ENCODE measurements at places on chromosomes 6 and 20. TPM values are rescaled to one million over a fixed set of nuclear protein-coding genes. Genes with fewer than 3 reads are reported as not detected.

DNA sequence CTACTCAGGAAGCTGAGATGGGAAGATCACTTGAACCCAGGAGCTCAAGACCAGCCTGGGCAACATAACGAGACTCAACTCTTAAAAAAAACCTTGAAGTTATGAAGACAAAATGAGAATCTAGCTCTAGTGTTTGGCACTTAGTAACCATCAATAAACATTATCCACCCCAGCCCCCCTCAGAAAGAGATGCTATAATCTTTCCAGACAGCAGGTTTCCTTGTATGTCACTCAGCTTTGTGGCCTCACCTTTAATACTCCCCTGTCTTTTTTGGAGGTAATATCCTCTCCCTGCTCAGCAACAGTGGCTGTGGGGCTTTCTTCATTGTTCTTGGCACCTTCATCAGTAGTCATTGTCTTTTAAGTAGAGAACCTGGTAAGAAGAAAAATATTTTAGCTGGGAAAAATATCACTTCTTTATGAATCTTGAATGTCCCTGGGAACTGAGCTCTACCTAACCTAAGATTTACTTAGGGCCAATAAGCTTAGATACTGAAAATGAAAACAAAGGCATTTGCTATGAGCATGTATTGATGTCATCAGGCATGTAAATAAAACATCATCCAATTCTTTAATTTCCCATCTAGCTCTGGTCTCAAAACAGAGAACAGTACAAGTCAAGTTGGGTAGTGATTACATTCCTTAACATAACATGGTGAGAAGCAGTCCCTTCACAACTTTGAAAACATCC lies 46.1 kb downstream of the FKBP5 start:
- H3K4me1 ChIP-seq = no peaks in the 10 kb centered on the region
- H3K27ac ChIP-seq = no peak overlapping the region
- DNase-seq = no peak
- no peak overlapping the region for H3K4me3 ChIP-seq
- H3K36me3 ChIP-seq = peaks cover 60% of the 10 kb centered on the region

DNA sequence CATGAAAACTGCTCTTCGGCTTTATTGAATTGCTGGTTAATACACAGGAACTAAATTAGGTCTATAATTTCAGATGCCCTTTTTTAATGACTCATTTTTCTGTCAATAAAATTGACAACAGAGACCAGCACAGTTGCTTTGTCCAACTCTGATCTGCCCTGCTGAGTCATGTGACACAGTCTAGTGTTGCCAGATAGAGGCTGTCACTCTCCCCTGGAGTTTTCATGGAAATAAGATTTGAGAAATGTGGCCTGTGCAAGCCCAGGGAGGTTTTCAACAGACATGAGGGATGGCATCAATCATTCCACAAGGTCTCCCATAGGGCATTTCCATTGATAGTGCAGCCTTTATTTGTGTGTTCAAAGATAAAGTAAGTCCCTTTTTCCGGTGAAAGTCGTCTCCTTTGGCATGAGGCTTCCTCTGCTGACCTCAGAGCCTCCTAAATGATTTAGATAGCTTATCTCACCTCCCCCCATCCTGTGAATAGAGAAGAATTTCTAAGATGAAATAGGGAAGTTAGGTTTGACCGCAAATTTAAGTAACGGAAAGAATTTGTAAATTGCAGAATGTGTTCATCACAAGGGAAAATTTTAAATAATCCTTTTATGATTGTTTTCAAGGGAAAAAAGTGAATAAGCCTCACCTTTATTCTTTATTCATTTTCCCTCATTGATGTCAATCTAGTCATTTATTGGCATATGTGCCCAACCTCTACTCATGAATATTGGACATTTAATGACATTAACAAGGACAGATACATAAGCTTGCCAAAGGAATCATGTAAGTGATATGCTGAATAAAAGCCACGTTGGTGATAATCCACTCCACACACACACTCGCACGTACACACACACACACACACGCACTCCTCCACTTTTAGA lies 277.7 kb downstream of the ADGB start:
- DNase-seq = peak; percentile 72
- H3K27me3 ChIP-seq = no peaks in the 10 kb centered on the region
- no peak overlapping the region for H3K27ac ChIP-seq

DNA sequence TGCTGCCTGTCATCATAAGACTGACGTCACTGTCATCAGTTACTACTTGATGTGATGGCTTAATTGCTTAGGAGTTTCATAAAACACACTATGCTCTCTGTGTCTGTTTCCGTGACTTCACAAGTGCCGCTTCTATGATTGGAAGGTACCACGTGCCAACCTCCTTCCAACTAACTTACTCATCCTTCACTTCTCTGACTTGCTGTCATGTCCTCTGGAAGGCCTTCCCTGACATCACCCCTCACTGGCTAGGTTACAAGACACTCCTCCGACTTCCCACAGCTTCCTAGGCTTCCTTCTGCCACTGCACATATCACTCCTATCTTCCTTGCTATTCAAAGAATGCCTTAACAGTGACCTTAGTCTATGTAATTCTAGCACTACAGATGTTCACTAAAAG lies 20.4 kb downstream of the SERINC3 start:
- peak; percentile 73 for DNase-seq
- peak overlapping the region; percentile 38 for H3K27ac ChIP-seq
- no peak overlapping the region for H3K4me3 ChIP-seq
- H3K36me3 ChIP-seq = no peaks in the 10 kb centered on the region
- no peaks in the 10 kb centered on the region for H3K27me3 ChIP-seq
- peaks cover 14% of the 10 kb centered on the region for H3K4me1 ChIP-seq

B3GALT4 gene
- 16.2 TPM for total RNA-seq

GRCh38 chr6:50305660-50306059 lies 255.9 kb upstream of the DEFB112 start:
- H3K27ac ChIP-seq = no peak overlapping the region
- H3K27me3 ChIP-seq = no peaks in the 10 kb centered on the region
- no peaks in the 10 kb centered on the region for H3K36me3 ChIP-seq

MUC22 gene
- total RNA-seq = not detected

DNA sequence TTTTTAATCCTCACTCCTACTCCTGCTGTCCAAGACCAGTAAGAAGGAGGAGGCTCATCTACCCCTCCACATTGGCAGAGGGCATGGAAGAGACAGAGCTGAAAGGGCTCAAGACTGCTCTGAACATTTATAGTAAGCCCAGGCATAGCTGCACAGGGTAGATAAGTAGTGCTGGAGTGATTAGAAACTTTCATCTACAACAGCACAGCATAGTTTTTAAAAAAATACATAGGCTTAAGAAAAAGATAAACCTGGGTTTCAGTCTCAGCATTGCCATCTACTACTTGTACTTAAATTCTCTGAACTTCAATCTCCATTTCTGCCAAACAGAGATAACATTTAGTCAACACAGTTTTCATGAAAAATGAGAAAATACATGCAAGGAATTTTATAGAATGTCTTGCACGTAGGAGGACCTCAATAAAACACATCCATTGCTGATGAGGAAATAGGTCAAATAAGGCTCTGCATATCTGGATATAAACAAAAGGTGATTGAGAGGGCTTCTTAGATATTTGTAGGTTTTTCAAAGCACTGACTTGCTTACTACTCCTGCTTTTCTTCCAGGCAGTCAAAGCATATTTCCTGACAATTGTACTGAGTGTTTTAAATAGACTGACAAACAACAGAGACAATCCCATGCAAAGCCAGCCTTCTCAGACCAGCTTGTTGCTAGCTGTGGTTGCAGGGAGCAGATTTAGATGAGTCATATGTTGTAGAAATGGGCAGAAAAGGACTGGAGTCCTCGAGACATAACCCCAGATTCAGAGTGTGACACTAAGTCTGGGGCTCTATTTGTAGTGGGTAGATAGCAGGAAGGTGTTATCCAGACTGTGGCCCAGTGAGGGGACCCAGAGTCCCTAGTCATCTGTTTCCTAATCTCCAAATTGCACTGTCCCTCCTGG lies 107.4 kb upstream of the TAB2 start:
- DNase-seq = no peak
- no peaks in the 10 kb centered on the region for H3K36me3 ChIP-seq
- H3K4me1 ChIP-seq = peaks cover 15% of the 10 kb centered on the region
- no peaks in the 10 kb centered on the region for H3K27me3 ChIP-seq

TAAR2 gene
- not detected for total RNA-seq

GRCh38 chr6:164151161-164152120 lies 736.9 kb downstream of the QKI start:
- no peaks in the 10 kb centered on the region for H3K36me3 ChIP-seq
- DNase-seq = no peak
- no peak overlapping the region for H3K4me3 ChIP-seq
- H3K4me1 ChIP-seq = no peaks in the 10 kb centered on the region
- no peak overlapping the region for H3K27ac ChIP-seq

FAM162B gene
- total RNA-seq = 10.0 TPM

GRCh38 chr20:13883425-13883824 lies 98.6 kb downstream of the NDUFAF5 start:
- H3K36me3 ChIP-seq = no peaks in the 10 kb centered on the region
- no peaks in the 10 kb centered on the region for H3K27me3 ChIP-seq
- DNase-seq = no peak
- H3K27ac ChIP-seq = no peak overlapping the region
- no peak overlapping the region for H3K4me3 ChIP-seq

- no peaks in the 10 kb centered on the region for H3K4me1 ChIP-seq
- no peak overlapping the region for H3K4me3 ChIP-seq
- DNase-seq = no peak
- no peaks in the 10 kb centered on the region for H3K36me3 ChIP-seq
Measured at GRCh38 chr6:11416936-11417576, 120.5 kb upstream of the TMEM170B start.

DNA sequence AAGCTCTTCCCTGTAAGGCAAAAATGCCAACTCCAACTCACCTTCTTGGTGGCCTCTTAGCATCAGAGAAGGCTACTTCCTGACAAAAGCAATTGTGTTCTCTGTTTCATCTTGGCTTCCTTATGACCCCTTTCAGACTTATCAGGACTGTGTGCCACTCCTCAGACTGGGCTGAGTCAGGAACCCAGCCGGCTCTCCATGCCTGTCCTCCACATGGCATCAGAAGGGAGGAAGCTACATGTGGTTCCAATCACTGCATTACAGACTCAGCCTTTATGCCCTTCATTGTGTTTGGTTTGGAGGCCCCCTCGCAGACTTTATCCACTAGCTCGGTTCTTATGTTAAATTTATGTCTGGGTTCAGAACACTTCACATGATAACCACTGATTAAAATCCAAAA lies 142.5 kb downstream of the SLC24A3 start:
- H3K4me3 ChIP-seq = no peak overlapping the region
- no peaks in the 10 kb centered on the region for H3K36me3 ChIP-seq
- no peaks in the 10 kb centered on the region for H3K4me1 ChIP-seq
- H3K27ac ChIP-seq = no peak overlapping the region

- no peaks in the 10 kb centered on the region for H3K4me1 ChIP-seq
- H3K27me3 ChIP-seq = no peaks in the 10 kb centered on the region
Measured at GRCh38 chr6:143299253-143300166, 151.0 kb downstream of the ADAT2 start.

- H3K4me1 ChIP-seq = peaks cover 19% of the 10 kb centered on the region
- DNase-seq = peak; percentile 59
- H3K27ac ChIP-seq = peak overlapping the region; percentile 2
- no peaks in the 10 kb centered on the region for H3K36me3 ChIP-seq
- H3K27me3 ChIP-seq = no peaks in the 10 kb centered on the region
Measured at GRCh38 chr6:46098678-46099077, 31.1 kb upstream of the ENPP4 start.

GRCh38 chr6:133814797-133815196 lies 74.1 kb upstream of the TCF21 start:
- H3K4me3 ChIP-seq = no peak overlapping the region
- H3K27me3 ChIP-seq = no peaks in the 10 kb centered on the region
- H3K4me1 ChIP-seq = no peaks in the 10 kb centered on the region
- no peak for DNase-seq
- no peak overlapping the region for H3K27ac ChIP-seq
- H3K36me3 ChIP-seq = no peaks in the 10 kb centered on the region
